NCI-H460 (cell line): ENCODE measurements at places on chromosomes 1 and 21. TPM values are rescaled to one million over a fixed set of nuclear protein-coding genes. Genes with fewer than 3 reads are reported as not detected.

- DNase-seq, result no peak
Measured at GRCh38 chr21:21661741-21662140, 663.5 kb downstream of the NCAM2 start.

GRCh38 chr1:41618066-41618825 is 133.8 kb upstream of the EDN2 start:
- no peak for DNase-seq

- DNase-seq, result no peak
Measured at GRCh38 chr1:75671708-75672107, 52.8 kb upstream of the ACADM start.

DNA sequence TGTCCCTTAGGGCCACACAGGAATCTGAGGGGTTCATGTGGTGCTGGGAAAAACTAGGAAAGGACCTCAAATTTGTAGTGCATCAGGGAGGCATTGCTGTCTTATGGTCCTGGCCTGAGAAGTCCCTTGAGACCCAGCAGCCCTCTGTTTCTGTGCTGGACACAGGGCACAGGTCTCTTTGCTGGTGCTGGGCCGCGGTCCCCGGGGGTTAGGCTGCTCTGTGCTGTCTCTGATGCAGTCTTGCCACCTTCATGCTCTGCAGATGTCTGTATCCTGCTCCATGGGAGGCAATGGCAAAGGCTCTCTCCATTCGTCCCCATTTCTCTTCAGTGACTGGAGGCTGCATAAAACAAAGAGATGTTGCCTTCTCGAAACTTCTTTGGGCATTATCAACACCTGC is 13.0 kb downstream of the EDARADD start:
- no peak for DNase-seq

The ZNF683 gene
- total RNA-seq, result not detected in 2 replicates

DNA sequence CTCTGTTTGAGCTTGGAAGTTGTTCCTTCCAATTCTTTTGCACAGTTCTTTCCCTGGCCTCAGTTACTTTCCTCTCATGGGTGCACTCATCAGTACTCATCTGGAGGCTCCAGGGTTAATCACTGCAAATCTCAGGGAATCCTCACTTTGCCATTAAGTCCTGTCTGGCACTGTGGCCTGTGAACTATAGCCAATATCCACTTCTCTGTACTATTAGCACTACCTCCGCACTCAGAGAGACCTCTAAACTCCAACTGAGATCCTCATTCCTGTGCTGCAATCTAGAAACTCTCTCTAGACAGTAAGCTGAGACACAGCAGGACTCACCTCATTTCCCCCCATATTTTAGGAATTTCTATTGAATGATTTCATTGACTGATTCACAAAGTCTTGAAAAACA is 311.3 kb downstream of the NCAM2 start:
- no peak for DNase-seq

GRCh38 chr1:29521811-29522580 is 285.7 kb downstream of the PTPRU start:
- DNase-seq, result no peak

GRCh38 chr1:228969953-228970800 is 234.9 kb downstream of the RHOU start:
- DNase-seq, result no peak

GRCh38 chr1:78222225-78222959 is 176.6 kb downstream of the GIPC2 start:
- no peak for DNase-seq

GRCh38 chr1:25642574-25643108 is 26.1 kb downstream of the MAN1C1 start:
- no peak for DNase-seq

GRCh38 chr1:91833946-91834345 is 52.0 kb downstream of the TGFBR3 start:
- no peak for DNase-seq

- DNase-seq, result no peak
Measured at GRCh38 chr1:211328084-211328694, 1.6 kb downstream of the TRAF5 start.
